ENCODE measurements at places on chromosomes 3 and 15.

GRCh38 chr15:62254137-62254934 is 89.3 kb upstream of the C2CD4B start:
- H3K36me3 ChIP-seq = no peaks in the 10 kb centered on the region
- no peaks in the 10 kb centered on the region for H3K4me1 ChIP-seq
- no peak for DNase-seq
- no peak overlapping the region for H3K4me3 ChIP-seq

DNA sequence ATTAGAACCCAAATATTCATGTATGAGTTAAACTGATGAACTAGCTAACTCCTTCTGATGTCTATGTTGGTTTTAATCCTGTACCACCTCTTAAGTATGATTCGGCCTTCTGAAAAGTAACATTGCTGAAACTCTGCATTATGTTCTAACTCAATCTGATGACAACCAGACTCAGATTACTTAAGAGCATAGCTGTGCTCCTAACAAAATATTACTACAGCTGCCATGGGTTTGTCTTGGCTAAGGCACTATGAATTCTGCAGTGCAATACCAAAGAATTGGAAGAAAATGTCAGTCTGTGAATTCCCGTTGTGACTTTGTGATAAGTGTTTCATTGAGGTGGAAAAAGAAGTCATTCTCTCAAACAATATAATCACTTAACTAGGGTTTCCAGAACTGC is 224.4 kb downstream of the ZMAT3 start:
- no peak overlapping the region for H3K27ac ChIP-seq
- no peak for DNase-seq
- no peak overlapping the region for H3K4me3 ChIP-seq
- H3K27me3 ChIP-seq = no peaks in the 10 kb centered on the region

- DNase-seq = no peak
- peak overlapping the region; percentile 82 for H3K4me3 ChIP-seq
- H3K4me1 ChIP-seq = peaks cover 53% of the 10 kb centered on the region
- H3K27ac ChIP-seq = peak overlapping the region; percentile 92
- peaks cover 29% of the 10 kb centered on the region for H3K36me3 ChIP-seq
Observed at GRCh38 chr15:60396560-60396957, 1.2 kb downstream of the ANXA2 start.

DNA sequence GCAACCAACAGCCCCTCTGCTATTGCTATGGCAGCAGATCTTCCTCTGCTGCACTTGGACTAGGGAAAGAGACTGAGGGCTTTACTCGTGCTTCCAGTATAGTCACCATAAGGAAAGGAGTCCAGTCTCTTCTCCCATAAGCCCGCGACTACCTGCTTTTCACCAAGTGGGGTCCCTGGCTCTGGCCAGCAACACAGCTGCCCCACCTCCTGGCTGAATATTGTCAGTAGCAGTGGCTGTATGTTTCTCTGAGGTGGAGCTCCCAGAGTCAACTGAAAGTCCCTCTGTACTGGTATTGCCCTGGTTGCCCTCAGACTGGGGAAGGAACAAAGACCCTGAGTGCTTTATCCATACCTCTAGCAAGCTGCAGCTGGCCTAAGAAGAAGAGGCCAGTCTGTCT is 719.6 kb downstream of the SQOR start:
- no peaks in the 10 kb centered on the region for H3K36me3 ChIP-seq
- no peaks in the 10 kb centered on the region for H3K27me3 ChIP-seq
- no peak for DNase-seq
- H3K4me1 ChIP-seq = no peaks in the 10 kb centered on the region
- no peak overlapping the region for H3K27ac ChIP-seq
- no peak overlapping the region for H3K4me3 ChIP-seq

DNA sequence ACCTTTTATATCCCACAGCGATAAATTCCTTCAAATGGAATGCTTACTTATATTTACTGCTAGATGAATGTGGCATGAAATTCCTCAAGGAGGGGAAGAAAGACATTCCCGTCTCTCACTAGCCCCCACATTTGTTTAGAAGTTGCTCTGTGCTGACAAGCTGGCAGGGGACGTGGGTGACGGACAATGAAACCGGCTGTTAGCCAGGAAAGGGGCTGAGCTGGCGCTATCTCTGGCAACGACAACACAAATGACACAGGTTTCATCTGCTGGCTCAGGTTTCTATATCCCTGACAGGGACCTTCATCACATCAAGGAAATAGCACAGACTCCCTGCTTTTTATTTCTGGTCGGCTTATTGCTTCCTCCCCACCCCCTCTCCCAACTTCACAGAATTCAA is 15.8 kb downstream of the RUVBL1 start:
- H3K4me3 ChIP-seq = no peak overlapping the region
- peaks cover 10% of the 10 kb centered on the region for H3K4me1 ChIP-seq
- no peaks in the 10 kb centered on the region for H3K27me3 ChIP-seq
- H3K27ac ChIP-seq = no peak overlapping the region
- no peak for DNase-seq

- DNase-seq = no peak
- H3K27me3 ChIP-seq = peaks cover 7% of the 10 kb centered on the region
- H3K36me3 ChIP-seq = no peaks in the 10 kb centered on the region
- H3K4me1 ChIP-seq = no peaks in the 10 kb centered on the region
Observed at GRCh38 chr15:73515527-73515926, 72.6 kb downstream of the REC114 start.

DNA sequence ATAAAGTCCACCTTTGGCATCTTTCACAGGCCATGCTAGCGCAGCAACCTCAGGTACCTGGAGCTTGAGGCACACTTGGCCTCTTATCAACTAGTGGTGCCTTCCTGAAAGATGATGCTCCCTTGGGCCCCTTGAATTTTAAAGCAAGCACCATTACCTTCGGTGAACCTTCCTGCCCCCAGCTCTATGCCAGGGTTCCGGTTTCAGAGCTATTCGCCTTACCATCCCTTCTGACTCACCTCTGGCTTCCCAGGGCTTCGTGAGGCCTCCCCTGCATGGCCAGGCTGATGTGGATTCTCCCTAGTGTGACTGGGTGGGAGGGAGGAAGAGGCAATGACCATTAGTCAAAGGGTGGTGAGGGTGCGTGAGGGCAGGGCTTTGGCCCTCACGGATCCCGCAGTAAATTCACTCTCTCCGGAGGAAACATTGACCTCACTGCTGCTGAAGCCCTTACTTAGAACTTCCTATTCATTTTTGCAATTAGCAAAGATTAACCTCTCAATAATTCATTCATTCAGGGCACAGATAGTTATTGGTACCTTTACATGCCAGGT is 16.3 kb downstream of the BHLHE40 start:
- no peaks in the 10 kb centered on the region for H3K27me3 ChIP-seq
- peaks cover 45% of the 10 kb centered on the region for H3K4me1 ChIP-seq
- no peaks in the 10 kb centered on the region for H3K36me3 ChIP-seq

- peak overlapping the region; percentile 97 for H3K4me3 ChIP-seq
- peak overlapping the region; percentile 97 for H3K27ac ChIP-seq
- H3K27me3 ChIP-seq = no peaks in the 10 kb centered on the region
- DNase-seq = no peak
- peaks cover 16% of the 10 kb centered on the region for H3K4me1 ChIP-seq
- H3K36me3 ChIP-seq = peaks cover 3% of the 10 kb centered on the region
Observed at GRCh38 chr15:29270169-29270955, 740 bp upstream of the NSMCE3 start.

GRCh38 chr3:168416446-168416845 is 320.7 kb upstream of the GOLIM4 start:
- no peaks in the 10 kb centered on the region for H3K27me3 ChIP-seq
- no peak for DNase-seq
- no peak overlapping the region for H3K27ac ChIP-seq
- no peaks in the 10 kb centered on the region for H3K4me1 ChIP-seq
- H3K4me3 ChIP-seq = no peak overlapping the region

Measured in stimulated activated naive B cell treated with anti-CD40 and anti-IgM and Interleukin-4, amounts not matched to agents 10 μg/mL and 1 μg/mL and 100 μg/mL, for 72 hours (primary cell).